WERI-Rb-1 (cell line): ENCODE measurements at places on chromosomes 5 and 9.

GRCh38 chr5:160047423-160047822 lies 38.5 kb downstream of the TTC1 start:
- DNase-seq: no peak

- DNase-seq: no peak
These were observed 54.2 kb downstream of the WHRN start for GRCh38 chr9:114450833-114451706.

DNA sequence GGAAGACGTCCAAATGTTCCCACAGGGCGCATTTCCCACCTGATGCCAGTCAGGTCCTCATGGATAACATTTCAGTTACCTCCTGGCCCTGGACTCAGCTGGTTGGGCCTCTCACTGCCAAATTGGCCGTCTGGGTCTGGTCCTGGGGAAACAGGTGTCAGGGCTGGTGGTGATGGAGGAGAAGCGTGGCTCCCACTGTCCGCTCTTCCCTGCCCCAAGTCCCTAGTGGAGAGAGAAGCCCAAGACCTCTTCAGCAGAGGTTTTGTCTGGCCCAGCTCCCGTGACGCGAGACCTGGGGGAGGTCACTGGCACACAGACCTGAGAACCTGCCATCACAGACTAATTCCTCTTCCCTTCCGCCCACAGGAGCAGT lies 27.8 kb upstream of the PRDM12 start:
- DNase-seq: no peak

DNA sequence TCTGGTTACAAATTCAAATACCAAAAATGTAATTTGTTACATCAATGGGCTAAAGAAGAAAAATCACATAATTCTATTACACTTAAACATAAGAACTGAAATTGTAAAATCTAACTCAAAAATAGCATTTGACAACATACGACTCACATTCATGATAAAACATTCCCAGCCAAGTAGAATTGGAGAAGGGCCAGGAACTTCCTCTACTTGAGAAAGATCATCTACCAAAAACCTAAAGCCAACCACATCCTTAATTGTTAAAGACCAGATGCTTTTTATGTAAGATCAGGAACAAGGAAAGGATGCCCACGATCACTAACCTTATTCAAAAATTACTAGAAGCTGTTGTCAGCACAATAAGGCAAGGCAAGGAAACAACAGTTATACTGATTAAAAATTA lies 1819.8 kb upstream of the C9orf72 start:
- DNase-seq: no peak

DNA sequence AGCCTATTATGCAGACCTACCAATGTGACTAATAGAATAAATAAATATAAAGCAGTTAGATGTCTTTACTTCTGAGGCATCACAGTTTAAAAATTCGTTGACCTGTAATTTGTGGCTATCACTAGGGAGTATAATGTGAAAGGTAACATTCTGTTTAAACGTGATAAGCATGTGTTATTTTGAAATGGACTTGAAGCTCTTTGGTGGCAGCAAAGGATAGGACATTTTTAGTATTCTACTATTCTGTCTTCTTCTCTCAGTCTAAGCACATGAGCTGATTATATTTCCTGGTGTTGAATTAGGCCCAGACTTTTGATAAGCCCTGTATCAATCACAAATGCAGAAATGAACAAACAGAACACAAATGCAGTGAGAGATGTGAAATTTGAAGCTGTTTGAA lies 974.0 kb upstream of the CDH10 start:
- DNase-seq: no peak

DNA sequence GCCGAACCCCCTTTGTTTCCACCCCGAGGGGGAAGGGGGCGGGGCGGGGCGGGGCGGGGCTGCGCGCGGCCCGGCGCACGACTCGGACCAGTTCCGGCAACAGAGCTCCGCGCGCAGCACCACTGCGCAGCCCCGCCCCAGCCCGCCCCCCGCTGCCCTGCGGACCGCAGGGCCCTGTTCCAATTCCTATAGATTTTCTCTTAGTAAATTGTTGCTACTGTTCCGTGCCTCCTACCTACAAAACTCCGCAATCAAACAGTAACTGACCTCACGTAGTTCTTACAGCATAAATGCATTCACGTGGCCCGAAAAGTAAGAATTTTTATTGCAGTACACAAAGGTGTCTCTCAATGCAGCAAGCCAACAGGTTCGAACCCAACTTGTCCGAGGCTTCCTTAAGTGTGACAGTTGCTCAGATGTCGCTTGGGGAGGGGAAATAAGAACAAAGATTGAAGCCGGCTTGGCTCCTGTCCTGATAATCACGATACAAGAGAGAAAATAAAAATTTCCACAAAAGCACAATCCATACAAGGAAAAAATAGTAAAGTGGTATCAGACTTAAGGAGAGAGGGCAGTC lies 1.2 kb upstream of the RNF38 start:
- DNase-seq: no peak

DNA sequence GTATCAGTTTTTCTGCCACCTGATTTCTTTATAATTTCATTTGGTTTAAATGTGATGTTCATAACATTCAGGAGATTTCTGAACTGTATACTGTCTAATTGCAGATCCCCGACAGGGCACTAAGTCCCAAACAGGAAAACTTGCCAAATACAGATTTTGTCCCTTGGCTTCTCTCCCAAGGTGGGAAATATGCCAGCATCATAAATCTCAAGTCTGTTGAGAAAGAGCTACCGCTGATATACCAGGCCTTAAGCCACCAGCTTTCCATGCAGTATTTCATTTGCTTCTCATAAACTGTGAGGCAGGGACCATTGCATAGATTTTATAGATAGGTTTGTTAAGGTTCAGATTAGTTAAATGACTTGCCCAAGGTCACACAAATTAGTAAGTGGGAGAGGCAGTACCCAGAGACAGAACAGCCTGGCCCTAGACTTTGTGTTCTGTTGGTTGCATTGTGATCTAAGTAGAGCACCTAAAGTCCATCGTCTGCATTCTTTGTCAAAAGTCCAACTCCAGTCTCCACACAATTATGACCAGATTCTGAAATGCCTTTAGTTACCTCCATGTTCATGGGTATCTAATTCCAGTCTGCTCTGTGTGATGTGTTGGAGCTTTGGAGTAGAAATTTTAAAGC lies 16.2 kb downstream of the GPR21 start:
- no peak for DNase-seq

GRCh38 chr5:71892641-71893365 lies 173.7 kb downstream of the CARTPT start:
- DNase-seq: no peak

GRCh38 chr9:137116027-137116507 lies 1.5 kb upstream of the DPP7 start:
- DNase-seq: no peak

DNA sequence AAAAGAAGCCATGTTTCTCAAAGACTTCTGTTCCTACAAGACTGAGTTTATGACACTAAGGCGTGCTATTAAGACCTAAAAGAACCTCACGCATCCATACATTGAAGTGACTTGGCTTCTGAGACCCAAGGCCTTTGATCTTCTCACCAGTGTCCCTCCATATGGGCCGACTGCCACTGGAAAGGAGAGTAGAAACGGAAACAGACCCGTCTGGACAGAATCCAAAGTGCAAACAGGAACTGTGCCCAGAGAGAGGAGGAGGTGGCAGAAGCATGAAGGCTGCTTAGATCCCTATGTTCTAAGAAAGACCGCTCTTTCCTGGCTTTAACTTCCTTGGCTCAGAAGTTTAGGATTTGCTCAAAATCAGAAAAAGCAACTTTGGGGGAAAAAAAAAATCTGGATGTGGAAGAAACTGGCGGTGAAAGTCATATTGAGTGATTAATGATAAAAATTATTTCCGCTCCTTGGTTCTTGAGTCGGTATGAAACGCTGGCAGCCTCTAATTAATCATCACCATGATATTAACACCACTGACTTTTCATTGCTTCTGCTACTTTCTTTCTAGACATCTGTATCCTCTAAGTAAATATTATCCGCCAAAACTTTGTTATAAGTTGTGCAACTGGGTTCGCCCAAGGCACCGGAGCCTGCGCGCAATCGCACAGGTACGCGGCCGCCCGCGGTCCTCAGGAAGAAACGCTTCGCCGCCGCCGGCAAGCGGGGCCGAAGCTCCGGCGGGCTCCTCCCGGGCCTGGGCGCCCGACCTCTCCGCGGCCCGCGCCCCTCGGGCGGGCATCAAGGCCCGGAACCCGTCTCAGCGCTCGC lies 726 bp downstream of the DAP start:
- no peak for DNase-seq

DNA sequence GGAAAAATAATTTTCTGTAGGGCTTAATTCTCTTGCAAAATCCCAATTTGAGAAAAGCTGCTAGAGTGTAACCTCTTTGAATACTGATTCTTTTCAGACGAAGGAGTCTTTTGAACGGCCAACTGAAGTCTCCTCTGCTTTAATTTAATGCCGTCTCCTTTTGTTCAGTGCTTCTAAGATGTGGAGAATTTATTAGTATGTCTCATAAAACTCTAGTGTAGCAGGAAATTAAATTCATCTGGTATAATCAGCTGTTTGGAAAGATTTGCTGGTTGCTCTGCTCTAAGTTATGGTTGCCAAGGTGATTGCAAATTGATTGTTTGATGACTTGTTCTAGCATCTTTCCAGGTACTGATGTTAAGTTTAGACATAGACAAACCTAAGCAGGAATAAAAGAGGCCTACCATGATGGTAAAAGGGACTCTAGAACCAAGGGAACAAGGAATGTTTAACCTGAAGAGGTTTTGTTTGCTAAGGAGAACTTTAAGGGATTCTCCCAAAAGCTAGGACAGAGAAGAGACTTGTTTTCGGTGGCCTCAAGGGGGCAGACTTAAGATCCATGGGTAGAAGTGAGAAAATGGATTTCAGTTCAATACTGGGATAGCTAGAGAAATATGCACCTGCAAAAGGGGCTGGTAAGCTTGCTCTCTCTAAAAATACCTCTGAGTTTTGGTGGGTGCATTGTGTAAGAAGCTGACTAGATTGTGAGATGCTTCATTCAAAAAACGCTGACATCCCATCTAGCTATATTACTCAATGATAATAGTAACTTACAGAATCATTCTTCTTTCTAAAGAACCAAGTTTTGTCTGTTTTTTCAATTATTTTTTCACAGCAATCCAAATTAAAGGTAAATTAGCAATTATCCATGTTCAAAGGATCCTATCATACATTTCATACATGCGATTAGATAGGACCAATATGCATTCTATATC lies 5.7 kb upstream of the ADRB2 start:
- DNase-seq: no peak

- no peak for DNase-seq
These were observed 110.1 kb downstream of the SIL1 start for GRCh38 chr5:139088024-139088423.

- DNase-seq: no peak
These were observed 144.9 kb downstream of the CCDC192 start for GRCh38 chr5:127848098-127848497.

GRCh38 chr5:1110307-1111240 lies 1.3 kb downstream of the SLC12A7 start:
- DNase-seq: no peak

GRCh38 chr5:34570721-34571676 lies 85.1 kb upstream of the RAI14 start:
- no peak for DNase-seq

DNA sequence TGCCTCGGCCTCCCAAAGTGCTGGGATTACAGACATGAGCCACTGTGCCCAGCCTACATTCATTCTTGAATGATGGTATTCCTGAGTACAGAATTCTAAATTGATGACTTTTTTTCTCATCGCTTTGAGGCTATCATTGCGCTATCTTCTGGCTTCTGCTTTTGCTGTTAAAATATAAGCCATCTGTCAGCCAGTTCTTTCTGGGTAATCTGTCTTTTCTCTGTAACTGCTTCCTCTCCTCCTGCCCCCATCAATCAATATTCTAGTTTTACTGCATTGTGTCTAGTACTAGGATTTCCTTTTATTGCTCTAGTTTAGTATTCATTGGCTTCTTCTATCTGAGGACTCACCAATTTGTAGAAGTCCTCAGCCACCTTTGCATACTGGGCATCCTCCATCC lies 89.0 kb downstream of the PLPP1 start:
- no peak for DNase-seq

GRCh38 chr5:102888483-102888882 lies 133.4 kb downstream of the PAM start:
- no peak for DNase-seq

GRCh38 chr9:6525326-6526045 lies 112.5 kb downstream of the UHRF2 start:
- DNase-seq: no peak

- DNase-seq: no peak
These were observed 14.7 kb upstream of the ARRDC3 start for GRCh38 chr5:91397791-91398190.

GRCh38 chr9:110669433-110669832 lies 842 bp downstream of the MUSK start:
- no peak for DNase-seq

GRCh38 chr5:33049298-33049697 lies 338.2 kb downstream of the NPR3 start:
- no peak for DNase-seq

- no peak for DNase-seq
These were observed 30.2 kb upstream of the GRHPR start for GRCh38 chr9:37392272-37392671.

DNA sequence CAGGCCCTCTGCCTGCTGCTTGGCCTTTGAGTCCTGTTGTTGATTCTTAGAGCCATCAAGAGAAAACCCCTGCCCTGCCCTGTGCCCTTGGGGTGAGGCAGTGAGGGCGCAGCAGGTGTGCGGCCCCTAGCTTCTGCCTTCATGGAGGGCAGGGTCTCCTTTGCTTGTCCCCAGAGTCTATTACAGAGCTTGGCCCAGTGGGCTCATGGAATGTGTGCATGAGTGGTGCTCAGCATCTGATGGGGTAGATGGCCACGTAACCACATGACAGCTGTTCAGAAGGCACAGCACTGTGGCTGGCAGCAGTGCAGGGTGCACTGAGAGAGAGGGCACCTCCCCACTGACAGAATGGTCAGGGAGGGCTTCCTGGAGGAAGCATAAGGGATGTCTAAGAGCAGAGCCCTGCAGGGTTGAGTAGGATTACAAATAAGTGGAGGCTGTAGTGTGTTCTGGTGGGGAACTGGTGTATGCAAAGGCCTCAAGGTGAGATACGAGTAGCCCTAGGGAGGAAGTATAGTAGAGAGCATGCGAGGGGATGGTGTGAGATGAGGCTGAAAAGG lies 70.8 kb downstream of the MACROH2A1 start:
- DNase-seq: no peak

GRCh38 chr5:115229606-115230005 lies 33.1 kb downstream of the PGGT1B start:
- no peak for DNase-seq

- DNase-seq: no peak
These were observed 102.0 kb downstream of the ZNF462 start for GRCh38 chr9:106964822-106965525.

- DNase-seq: no peak
These were observed 22.3 kb upstream of the TTLL11 start for GRCh38 chr9:122115176-122116035.

- DNase-seq: no peak
These were observed 170.2 kb upstream of the NREP start for GRCh38 chr5:111927191-111927590.

DNA sequence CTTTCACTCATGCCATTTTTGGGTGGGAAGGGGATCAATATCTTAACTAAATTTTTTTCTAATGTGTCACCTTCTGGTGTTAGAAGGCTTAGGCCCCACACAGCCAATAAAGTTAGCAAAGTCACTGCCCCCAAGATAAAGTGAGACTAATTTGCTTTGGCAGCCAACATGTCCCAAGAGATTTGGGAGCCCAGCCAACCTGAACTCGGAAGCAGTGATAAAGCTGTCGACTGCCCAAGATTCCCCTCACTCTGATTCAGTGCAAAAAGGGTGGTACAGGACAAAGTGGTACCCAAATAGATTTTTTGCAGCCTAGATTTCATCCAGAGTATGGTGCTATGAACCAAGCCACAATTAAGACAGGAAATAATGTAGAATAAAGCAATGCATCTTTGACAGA lies 572.5 kb upstream of the ARRDC3 start:
- no peak for DNase-seq

GRCh38 chr5:125404056-125404455 lies 657.6 kb upstream of the ZNF608 start:
- DNase-seq: no peak
